ENCODE measurements at places on chromosomes 2 and 18. TPM values are rescaled to one million over a fixed set of nuclear protein-coding genes. Genes with fewer than 3 reads are reported as not detected.

SDC1 gene
- total RNA-seq = 9.8 TPM

NFE2L2 gene
- 8.6 TPM for total RNA-seq

CNNM4 gene
- total RNA-seq = 5.3 TPM

SERPINB4 gene
- total RNA-seq = not detected

GDF7 gene
- under 0.01 TPM for total RNA-seq

LAMA3 gene
- total RNA-seq = 1.2 TPM

SCLY gene
- total RNA-seq = 11.8 TPM

All from frontal cortex (tissue), 4 donors.